ENCODE measurements at places on chromosomes 3 and 15.

- DNase-seq: no peak
Observed at GRCh38 chr3:195548006-195548405, 4.9 kb upstream of the PPP1R2 start.

GRCh38 chr3:13142552-13143380 lies 69.5 kb upstream of the IQSEC1 start:
- no peak for DNase-seq

DNA sequence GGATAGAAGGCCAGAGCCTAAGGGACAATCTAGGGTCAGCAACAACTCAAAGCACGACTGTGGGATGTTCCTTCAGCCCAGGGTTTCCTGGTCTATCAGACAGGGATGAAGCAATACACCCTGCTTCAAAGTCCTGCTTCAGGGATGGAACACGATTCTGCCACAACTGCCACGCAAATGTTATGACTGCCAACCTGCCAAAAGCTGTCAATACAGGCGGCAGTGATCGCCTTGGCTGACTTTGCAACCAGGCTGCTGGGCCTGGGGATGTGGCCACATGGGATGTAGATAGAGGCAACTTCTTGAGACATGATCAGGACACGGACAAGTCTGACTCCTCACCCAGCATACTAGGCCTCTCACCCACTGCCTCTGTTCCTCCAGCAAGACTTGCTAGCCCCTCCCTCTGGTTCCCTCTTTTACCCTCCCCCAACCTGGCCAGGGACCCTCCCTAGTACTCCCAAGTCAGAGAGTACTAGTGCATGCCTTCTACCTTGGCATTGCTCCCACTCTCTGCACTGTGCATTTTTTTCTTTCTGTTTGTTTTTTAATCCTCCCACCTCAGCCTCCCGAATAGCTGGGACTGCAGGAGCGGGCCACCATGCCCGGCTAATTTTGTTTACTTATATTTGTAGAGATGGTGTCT lies 7.6 kb downstream of the CCDC12 start:
- no peak for DNase-seq

- DNase-seq: no peak
Observed at GRCh38 chr3:141777957-141778813, 15.0 kb downstream of the GRK7 start.

GRCh38 chr3:13461169-13462124 lies 18.7 kb upstream of the HDAC11 start:
- DNase-seq: no peak

- DNase-seq: peak; percentile 66
Observed at GRCh38 chr3:149621218-149622005, 36.4 kb downstream of the WWTR1 start.

DNA sequence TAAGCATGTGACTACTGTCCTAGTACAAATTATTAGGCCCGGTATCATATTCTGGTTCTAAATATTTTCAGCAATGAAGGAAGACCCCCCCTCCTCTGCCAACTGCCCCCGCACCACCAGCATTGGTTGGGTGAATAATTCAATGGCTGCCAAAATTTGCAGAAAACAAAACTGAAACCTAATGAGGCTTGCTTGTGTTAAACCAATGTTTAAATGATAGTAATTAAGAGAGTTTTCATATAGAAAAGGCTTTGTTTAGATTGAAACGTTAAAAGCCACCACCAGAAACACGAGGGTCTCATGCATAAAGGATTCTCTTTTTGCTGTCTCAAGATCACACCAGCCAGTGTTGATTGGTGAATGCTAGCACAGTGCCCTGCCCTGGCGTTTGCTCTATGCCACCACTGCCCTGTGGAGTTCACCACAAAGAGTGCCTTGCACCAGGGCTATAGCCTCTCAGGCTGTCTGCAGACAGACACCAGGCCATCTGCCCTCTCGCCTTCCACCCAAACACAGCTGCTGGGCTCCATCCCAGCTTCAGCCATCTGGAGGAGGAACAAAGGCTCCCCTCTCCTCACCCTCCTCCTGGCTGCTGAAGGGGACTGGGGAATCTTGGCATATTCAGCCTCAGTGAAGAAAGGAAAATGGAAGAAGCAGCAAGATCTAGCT lies 200.3 kb upstream of the PFN2 start:
- DNase-seq: no peak

DNA sequence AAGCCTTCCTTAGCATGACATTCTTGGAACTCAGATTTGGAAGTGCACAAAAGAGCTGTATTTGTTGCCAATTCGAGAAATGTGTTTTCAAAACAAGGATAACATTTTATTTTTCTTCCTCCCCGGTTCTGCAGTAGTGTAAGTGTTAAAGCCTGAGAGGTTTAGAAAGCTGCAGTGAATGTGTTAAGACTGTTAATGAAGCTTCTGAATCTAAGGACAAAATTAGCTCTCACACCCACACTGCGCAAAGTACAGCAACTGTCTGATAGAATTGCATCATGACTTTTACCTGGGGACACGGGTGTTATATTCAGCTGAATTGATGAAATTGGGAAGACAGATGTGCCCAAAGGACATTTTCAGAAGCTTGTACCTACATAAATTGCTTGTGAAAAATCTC lies 344.4 kb downstream of the CADM2 start:
- no peak for DNase-seq

- DNase-seq: no peak
Observed at GRCh38 chr15:64774629-64775493, 528 bp downstream of the RBPMS2 start.

DNA sequence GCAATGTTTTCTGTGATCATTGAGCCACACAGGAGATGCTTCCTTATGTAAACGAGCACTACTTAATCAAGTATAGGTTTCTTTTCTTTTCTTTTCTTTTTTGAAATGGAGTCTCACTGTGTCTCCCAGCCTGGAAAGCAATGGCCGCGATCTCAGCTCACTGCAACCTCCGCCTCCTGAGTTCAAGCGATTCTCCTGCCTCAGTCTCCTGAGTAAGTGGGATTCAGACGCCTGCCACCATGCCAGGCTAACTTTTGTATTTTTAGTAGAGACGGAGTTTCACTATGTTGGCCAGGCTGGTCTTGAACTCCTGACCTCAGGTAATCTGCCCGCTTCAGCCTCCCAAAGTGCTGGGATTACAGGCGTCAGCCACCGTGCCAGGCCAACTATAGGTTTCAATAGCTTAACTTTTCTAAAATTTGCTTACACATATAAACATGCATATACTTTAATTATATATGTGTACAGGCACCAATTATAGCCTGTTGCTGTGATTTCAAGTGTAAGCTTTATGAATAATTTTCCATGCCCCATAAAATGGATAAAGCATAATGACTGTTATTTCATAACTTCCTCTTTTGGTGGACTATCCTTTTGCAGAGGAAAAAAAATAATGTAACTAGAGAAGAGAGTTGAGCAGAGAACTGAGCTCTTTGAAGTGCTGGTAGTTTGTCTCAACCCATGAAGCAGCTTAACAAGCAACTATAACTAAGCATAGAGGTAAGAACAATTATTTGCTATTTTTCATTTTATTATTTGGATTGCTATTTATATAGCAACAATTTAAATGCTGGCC lies 24.8 kb upstream of the MBNL1 start:
- DNase-seq: no peak
